ENCODE measurements at places on chromosomes 16 and 17.

GRCh38 chr16:73735018-73735417 is 561.6 kb upstream of the PSMD7 start:
- DNase-seq = no peak

DNA sequence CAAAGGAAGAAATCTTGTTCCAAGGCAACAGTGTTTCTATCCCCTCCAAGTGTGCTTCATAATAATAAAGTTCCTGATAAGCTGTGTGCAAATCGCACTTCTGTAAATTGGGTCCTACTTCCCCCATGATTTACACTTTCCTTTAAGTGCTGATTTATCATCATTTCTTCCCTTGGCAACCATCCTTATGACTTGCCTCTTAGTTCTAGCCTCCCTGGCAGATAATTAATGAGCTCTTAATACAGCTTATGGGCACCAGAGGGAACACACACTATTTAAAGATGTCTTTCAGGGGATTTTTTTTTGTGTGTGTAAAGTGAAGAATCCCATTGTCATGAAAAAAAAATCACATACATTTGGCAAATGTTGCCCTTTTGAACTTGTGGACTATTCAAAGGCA is 101.6 kb upstream of the MPHOSPH6 start:
- DNase-seq = no peak

GRCh38 chr17:830950-831349 is 48.8 kb downstream of the MRM3 start:
- no peak for DNase-seq

GRCh38 chr16:369866-370436 is 387 bp downstream of the MRPL28 start:
- DNase-seq = no peak

DNA sequence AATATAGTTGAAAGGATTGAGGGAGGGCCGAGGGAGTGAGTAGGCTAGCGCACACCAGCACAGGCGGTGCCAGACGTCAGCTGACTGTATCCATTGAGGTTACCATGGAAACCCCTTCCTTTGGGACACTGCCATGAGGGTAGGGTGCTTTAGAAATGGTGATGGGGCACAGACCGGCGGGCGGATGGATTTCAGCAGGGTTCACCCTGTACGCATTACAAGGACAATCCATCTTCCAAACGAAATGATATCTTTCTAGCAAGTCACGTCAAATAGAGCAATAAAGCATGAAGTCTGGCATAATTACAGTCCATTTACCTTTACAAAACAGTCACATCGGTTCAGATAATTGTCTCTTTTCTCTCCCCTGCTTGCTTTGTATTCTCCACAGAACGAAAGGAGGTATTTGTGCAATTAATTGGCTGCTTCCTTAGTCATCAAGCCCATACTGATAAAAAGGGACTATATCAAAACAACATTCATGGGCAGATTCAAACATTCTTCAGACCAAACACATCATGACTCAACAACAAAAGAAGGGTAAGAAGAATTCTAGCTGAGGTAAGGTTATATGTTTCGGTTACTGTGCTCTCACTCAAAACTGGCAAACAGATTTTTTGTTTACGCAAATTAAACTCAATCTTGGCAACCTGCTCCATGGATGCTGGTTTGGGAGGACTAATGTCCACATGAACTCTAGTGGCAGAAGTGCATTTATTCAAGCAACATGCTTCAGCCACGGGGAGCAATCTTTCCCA is 140.6 kb downstream of the CDK5R1 start:
- DNase-seq = peak; percentile 99

GRCh38 chr16:52544703-52545102 is 2.2 kb downstream of the TOX3 start:
- no peak for DNase-seq

- no peak for DNase-seq
These were observed 6.2 kb upstream of the BCAS3 start for GRCh38 chr17:60671482-60671881.

DNA sequence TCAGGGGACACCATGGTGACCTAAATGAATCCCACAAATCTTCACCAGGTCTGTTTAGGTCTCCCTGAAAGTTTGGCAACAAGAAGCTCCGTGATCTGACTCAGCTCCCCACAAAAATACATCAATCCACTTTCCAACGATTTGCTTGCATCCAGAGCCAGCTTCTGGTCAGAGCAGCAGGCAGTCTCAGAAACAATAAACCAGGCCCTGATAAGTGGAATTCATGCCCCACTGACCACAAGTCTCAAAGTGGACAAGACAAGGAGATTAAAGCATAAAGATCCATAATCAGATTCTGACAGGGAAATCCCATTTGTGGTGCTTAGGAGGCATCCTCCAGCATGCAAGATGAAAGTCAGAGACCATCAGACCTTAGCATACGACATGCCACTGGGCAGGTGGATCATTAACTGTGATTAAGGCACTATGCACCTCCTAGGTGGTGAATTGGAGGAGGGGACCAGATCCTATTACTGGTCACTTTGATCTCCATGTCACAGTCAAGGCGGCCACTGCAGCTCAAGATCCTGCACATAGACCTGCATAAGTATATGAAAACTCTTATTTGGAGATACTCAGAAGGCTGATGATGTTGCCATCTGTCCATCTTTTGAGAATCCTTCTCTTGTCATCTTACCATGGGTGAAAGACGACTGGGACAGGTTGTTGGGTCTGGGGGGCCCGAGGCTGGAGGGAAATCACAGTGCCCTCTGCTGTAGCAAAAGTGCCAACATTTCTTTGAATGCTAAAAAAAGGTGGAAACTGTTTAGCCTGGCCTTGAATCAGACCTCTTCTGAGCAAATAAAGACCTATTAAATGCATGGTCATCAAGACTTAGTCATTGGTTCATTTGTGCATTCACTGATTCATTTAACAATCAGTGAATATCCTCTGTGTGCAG is 309.2 kb upstream of the CCL2 start:
- DNase-seq = no peak

DNA sequence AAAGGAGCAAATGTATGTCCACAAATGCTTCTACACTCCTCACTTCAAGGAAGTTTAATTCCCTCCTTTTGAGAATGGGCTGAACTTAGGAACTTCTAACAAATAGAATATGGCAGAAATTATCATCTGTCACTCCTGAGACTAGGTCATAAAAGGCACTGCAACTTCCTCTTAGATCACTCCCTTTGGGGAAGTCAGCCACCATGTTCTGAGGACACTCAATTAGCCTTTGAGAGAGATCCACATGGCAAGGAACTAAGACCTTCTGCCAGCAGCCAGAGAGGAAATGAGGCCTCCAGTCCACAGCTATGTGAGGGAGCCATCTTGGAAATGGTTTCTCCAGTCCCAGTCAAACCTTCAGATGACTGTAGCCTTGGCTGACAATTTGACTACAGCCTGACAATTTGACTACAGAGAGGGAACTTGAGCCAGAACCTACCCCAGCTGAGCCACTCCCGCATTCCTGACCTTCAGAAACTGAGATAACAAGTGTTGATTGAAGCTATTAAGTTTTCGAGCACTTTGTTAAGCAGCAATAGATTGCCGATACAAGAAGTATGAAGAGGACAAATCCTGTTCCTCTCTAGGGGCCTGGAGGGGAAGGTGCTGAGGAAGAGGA is 113.4 kb upstream of the SEC14L1 start:
- DNase-seq = no peak

- no peak for DNase-seq
These were observed 13.4 kb downstream of the ARL4D start for GRCh38 chr17:43412166-43412565.

DNA sequence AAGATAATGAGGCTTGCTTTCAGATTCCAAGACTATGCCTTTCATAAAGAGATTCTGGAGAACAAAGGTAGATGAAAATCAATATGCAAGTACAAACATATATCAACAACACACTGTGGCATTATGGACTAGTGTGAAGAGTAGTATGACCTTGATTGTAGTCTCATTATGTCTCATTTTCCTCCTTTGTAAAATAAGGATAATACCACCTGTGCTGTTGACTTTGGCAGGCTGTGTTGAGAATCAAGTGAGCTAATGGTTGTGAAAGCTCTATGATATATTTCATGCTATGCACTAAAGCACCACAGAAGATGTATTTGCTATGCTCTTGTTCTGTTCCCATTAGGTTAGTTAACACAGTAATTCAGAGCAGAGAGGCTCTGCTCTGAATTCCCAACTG is 78.5 kb upstream of the NACA2 start:
- DNase-seq = no peak

DNA sequence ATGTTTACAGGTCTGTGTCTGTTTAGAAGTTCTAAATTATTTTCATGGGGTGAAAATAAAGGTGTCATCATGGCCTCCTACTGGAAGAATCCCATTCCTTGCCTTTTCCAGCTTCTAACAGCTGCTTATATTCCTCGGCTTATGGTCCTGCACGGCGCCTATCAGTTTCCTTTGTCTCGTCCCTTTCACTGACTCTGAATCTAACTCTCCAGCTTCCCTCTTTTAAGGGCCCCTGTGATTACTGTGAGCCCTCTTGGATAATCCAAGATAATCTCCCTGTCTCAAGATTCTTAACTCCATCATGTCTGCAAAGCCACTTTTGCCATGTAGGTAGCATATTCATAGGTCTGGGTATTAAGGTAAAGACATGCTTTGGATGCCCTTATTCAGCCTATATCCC is 441.0 kb upstream of the ERCC4 start:
- DNase-seq = no peak

DNA sequence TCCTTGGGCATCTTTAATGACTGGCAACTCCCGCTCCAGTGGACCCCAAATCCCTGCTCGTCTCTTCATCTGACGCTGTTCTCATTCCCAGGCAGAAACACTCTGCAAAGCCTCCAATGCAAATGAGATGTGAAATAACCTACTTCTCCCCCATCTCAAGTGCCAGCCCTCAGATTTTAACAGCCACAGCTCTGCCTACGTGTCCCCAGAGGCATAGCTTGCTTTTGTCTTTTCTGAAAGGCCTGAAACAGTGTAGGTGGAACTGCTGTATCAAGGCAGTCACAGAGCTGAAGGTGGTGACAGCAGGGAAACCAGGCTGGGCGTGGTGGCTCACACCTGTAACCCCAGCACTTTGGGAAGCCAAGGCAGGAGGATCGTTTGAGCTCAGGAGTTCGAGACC is 14.7 kb downstream of the RPH3AL start:
- DNase-seq = no peak

GRCh38 chr16:10308305-10309193 is 77.3 kb upstream of the ATF7IP2 start:
- no peak for DNase-seq

- DNase-seq = peak; percentile 67
These were observed 6.3 kb downstream of the ESRP2 start for GRCh38 chr16:68229431-68230175.

DNA sequence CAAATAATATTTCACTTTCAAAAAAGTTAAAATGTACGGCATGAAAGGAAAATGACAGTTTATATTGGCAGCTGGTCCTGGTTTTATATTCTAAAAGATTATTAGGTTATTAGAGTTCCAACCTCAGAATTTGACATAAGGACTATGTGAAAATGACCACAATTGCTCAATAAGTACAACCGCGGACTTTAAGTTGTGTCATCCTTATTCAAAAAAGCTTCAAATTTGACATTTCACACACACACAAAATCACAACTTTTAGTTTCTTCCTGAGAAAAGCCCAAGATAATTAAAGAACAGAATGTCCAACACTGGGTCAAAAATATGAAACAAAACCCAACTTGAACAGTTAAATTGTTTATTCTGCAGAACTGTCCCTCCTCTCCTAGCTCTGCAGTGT is 133.2 kb upstream of the AXIN2 start:
- DNase-seq = no peak

DNA sequence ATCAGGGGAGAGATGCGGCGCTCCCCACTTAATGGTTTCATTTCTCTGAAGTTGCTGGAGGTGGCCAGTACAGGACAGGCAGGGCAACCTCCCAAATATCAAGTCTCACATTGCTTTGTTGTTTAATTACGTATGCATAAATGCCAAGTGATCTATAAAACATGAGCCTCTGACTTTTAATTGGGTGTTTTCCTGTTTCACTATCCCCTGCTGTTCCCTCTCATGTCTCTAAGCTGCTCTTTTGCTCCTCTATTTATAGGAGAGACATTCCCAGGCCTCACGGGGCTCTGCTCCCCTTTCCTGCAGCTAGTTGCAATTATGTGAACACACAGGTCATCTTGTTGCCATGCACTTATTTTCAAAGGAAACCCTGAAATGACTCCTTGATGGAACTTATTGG is 1173.5 kb upstream of the GOT2 start:
- DNase-seq = no peak

GRCh38 chr16:55746081-55746480 is 86.8 kb downstream of the CES1 start:
- no peak for DNase-seq

DNA sequence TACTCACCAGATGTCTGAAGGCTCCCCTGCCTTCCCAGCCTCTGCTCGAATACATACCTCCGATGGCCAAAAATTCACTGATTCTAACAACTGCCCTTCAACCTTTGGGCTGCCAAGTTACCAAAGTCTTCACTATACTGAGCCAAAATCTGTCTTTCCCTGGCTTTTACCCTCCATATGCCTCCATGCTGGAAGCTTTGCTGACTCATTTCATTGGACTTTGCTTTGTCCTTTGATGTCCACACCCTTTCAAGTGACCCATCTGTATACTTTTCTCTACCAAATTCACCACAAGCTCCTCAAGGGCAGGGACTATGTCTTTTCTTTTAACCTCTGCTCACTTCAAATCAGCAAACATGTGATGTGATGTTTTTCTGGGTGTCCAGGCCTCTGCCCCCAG is 21.0 kb upstream of the MTMR4 start:
- DNase-seq = no peak

- DNase-seq = no peak
These were observed 5.0 kb downstream of the RPL19 start for GRCh38 chr17:39205112-39205526.

DNA sequence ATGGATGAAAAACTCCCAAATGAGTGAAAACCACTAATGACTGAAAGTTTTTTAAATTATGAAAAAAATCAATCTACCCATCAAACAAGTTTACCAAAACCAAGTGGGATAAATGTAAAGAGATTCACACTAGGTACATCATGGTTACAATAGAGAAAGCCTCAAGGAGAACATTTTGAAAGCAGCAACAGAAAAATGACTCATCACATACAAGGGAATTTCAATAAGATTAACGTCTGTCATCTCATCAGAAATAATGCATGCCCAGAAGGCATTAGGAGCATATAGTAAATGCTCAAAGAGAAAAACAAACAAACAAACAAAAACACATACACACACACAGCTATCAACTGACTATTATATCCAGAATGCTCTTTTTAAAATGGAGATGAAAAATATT is 261.8 kb upstream of the KIF2B start:
- no peak for DNase-seq

- DNase-seq = no peak
These were observed 13.0 kb downstream of the ACSF2 start for GRCh38 chr17:50439008-50439407.

GRCh38 chr16:1206786-1207185 is 18.3 kb downstream of the TPSG1 start:
- no peak for DNase-seq

DNA sequence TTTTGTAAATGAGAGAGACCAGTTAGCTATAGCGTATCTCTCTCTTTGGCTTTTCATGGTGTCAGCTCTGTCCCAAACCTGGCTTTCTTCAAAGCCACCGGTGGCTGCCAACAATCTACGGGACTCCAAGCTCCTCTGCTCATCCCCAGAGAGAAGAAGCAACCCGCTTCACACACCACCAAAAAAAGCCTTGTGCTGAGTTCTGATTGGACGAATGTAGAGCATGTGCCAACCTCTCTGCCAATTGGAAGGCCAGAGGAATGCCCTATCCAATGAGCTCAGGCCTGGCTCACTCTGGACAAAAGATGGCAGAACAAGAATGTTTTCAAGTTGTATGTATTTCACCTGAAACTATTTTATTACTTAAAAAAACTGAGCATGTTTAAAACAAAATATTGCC is 202.4 kb downstream of the C16orf95 start:
- DNase-seq = no peak
